8988T (cell line): ENCODE measurements at places on chromosomes 2 and 18.

DNA sequence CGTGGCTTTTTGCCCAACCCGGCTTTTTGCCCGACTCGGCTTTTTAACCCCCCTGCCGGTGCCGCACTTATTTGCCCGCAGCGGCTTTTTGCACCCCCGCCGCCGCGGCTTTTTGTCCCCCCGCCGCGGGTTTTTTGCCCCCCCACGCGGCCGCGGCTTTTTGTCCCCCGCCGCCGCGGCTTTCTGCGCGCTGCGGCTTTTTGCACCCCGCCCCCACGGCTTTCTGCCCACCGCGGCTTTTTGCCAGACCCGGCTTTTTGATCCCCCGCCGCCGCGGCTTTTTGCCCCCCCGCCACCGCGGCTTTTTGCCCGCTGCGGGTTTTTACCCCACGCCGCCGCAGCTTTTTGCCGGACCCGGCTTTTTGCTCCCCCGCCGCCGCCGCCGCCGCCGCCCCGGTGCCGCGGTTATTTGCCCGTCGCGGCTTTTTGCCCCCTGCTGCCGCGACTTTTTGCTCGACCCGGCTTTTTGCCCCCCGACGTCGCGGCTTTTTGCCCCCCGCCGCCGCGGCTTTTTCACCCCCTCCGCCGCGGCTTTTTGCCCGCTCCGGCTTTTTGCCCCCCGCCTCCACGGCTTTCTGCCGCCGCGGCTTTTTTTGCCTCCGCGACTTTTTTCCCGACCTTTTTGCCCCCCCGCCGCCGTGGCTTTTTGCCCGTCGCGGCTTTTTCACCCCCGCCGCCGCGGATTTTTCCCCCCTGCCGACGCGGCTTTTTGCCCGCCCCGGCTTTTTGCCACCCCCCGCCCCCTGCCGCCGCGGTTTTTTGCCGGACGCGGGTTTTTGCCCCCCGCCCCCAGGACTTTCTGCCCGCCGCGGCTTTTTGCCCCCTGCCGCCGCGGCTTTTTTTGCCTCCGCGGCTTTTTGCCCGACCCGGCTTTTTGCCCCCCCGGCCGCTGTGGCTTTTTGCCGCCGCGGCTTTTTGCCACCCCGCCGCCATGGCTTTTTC lies 2786.5 kb downstream of the RPIA start:
- DNase-seq: peak; percentile 20

GRCh38 chr2:2232167-2232566 lies 98.9 kb downstream of the MYT1L start:
- DNase-seq: no peak

GRCh38 chr2:191664823-191665677 lies 12.9 kb upstream of the NABP1 start:
- DNase-seq: no peak

- no peak for DNase-seq
These were observed 145.3 kb downstream of the NCKAP5 start for GRCh38 chr2:133422931-133423351.

DNA sequence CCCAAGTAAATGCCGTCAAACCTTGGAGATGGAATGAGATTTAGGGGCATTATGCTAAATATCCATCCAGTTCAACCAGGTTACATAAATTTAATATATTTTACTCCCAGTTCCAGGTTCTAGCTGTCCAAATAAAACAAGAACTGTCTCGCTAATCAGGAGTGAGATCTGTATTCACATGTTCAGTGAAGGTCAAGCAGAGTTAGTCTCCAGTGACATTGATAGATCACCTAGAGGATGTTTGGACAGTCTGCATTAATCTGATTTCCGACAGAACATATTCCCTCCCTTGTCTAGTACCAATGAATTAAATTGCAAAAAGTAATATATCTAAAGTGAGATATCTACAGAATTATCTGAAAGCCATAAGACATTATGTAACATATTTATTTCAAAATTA lies 979.4 kb upstream of the CNTNAP5 start:
- DNase-seq: no peak

GRCh38 chr2:200787351-200788120 lies 24.2 kb upstream of the BZW1 start:
- no peak for DNase-seq

DNA sequence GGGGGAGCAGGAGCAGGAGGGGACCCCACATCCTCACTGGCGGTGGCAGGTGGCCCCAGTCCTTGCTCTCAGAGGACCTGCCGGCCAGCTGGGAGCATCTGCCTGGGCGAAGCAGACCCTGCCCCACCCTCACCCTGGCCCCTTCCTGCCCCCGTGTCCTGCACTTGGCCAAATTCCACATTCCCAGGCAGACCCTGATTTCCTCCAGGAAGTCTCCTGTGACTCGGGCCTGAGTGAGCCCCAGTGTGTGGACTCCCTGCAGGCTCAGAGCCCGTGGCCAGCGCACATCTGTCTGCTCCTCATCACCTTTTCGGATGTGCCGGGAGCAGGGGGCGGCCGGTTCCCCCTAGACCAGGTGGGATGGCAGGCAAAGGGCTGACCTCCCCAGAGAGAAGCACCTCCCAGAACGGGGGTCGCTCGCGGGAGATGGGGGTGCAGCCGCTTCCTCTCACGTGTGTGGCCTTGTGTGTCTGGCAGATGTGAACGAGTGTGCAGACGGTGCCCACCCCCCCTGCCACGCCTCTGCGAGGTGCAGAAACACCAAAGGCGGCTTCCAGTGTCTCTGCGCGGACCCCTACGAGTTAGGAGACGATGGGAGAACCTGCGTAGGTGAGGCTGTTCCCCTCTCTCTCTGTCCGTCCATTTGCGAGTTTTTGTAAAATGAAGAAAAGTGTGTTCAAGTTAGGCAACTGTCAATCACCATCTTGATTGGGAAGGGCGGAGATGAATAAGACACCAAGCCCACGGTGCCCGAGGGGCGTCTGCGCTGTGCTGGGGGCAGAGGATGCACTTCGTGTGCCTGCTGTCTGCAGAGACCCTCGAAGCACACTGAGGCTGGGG lies 90.4 kb downstream of the TPO start:
- DNase-seq: no peak

- DNase-seq: no peak
These were observed 3.8 kb upstream of the GATA6 start for GRCh38 chr18:22165603-22166068.

DNA sequence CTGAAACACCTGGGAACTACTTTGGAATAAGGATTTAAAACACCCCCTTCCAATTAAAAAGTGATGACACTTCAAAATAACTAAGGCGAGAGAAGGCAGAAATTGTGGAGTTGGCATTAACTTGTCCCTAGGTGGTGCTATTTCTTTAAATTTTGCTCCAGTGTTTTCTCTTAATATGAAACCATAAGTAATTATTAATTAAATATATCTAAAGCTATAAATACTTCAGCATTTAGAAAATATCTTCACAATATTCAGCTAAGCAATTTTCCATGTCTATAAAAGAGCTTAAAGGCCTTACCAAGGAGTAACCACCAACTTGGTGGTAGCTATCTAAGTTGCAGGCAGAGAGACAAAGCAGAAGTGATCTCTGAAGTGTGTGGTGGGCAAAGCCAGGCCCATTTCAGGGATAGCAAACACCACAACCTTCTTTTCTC lies 186.8 kb upstream of the PGAP1 start:
- DNase-seq: no peak

GRCh38 chr2:219157396-219157795 lies 3.2 kb downstream of the NHEJ1 start:
- DNase-seq: no peak

- DNase-seq: no peak
These were observed 56.7 kb upstream of the ZNF236 start for GRCh38 chr18:76765649-76766048.
